ENCODE measurements at places on chromosomes 3 and 15.

GRCh38 chr3:193771653-193772421 lies 178.8 kb downstream of the OPA1 start:
- DNase-seq = no peak

GRCh38 chr3:5220667-5221431 lies 33.3 kb downstream of the EDEM1 start:
- DNase-seq = no peak

DNA sequence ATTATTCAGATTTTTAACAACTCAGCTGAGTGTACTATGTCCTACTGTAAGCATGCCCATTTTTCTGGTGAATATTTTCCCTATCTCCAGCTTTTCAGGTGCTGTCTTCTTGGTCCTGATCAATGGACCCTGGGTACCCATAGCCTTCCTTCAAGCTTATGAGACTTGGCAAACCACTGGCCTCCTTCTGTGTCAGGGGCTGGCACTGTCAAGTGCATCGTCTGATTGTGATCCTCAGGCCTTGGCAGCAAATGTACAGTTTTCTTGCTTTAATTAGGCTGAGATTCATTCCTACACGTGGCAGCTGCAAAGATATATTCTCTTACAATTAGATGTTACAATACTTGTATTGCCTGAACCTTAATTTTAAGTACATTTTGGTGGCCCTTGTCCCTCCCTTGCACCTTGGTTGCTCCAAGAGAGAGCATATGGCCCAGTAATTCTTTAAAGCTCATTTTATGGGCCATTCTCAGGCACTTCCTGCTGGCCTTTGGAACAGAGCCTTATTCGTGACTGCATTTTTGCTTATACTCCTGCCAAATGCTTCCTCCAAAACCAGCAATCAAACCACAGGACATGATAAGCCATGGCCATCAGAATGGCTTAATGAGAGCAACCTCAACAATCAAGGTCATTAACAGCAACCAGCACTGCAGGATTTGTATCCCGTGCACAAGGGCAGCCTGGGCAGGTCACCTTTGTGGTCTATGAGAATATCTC lies 179.9 kb downstream of the CNTN6 start:
- DNase-seq = no peak

- DNase-seq = no peak
These were observed 76.4 kb downstream of the HES1 start for GRCh38 chr3:194212161-194212844.

DNA sequence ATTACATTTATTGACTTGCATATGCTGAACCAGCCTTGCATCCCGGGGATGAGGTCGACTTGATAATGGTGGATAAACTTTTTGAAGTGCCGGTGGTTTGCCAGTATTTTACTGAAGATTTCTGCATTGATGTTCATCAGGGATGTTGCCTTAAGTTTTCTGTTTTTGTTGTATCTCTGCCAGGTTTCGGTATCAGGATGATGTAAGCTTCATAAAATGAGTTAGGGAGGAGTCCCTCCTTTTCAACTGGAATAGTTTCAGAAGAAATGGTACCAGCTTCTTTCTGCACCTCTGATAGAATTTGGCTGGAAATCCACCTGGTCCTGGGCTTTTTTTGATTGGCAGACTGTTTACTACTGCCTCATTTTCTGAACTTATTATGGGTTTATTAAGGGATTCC lies 250.8 kb downstream of the TBC1D5 start:
- DNase-seq = no peak

GRCh38 chr15:87866961-87867360 lies 389.6 kb downstream of the NTRK3 start:
- DNase-seq = no peak

GRCh38 chr15:70714015-70714414 lies 49.3 kb downstream of the UACA start:
- no peak for DNase-seq

DNA sequence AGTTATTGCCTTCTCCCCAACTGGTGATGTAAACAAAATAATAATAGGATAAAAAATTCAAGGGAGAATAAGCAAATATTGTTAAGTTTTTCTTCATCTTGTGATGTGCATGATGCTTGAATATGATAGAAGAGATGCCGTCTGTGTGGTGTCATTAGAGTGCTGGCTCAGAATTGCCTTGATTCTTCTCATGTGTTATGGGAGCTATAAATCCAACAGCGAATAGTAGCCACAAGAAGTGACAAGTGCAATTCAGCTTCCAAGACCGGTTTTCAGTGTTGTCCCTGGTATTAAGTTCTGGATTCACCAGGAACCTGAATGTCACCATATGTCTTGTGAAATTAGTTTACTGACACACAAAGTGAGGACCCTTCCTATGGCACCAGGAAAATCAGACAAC lies 547.0 kb downstream of the NSUN3 start:
- no peak for DNase-seq

GRCh38 chr3:14203521-14204079 lies 25.0 kb downstream of the LSM3 start:
- DNase-seq = peak; percentile 94

GRCh38 chr3:14210843-14211594 lies 32.4 kb downstream of the LSM3 start:
- no peak for DNase-seq

DNA sequence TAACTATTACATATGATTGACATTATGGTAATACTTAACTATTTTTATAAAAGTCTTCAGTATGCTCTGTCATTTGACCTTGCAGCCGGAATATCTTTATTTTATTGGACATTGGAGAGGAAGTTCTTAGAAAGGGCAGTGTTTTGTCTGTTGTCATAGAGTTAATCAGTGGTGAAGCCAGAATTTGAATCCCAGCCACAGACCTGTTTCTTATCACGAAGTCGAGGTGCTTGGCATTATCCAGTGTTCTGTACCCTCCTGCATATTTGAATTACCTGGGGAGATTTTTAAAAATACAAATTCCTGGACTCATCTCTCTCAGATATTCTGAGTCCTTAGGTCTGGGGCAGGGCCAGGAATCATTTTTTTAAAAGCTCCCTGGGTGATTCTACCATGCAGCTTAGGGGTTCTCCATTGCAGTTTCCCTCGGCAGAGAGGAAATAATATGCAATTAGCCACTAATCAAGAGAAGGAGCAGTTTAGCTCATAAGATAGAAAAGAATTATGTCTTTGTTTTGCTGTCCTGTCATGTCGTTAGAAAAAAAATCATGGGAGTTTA lies 195.6 kb upstream of the CFAP20DC start:
- no peak for DNase-seq

GRCh38 chr15:74730619-74731316 lies 5.4 kb upstream of the CYP1A1 start:
- no peak for DNase-seq

DNA sequence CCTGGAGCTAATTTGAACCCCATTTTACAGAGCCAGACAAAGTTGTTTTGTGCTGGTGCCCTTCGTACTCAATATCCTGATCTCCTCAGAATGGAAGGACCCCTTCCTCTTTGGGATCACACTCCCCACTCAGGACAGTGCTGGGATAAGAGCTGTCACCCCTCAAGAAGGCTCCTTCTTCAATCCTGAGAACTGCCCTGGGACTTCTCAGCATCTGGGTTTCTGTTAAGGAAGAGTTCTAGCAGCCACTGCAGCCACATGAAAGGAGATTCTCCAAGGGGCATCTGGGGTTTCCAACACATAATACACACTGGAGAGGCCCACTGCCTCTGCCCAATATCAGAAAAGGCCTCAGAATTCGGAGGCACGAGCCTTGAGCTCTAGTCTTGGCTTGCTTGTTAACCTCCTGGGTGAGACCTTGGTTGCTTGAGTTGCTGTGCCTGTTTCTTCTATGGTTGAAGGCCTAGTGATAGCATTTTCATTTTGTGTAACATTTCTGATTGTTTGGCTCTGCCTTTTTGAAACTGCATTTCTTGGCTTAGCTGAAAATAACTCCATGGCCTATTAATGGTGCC lies 78.8 kb upstream of the NMNAT3 start:
- no peak for DNase-seq

DNA sequence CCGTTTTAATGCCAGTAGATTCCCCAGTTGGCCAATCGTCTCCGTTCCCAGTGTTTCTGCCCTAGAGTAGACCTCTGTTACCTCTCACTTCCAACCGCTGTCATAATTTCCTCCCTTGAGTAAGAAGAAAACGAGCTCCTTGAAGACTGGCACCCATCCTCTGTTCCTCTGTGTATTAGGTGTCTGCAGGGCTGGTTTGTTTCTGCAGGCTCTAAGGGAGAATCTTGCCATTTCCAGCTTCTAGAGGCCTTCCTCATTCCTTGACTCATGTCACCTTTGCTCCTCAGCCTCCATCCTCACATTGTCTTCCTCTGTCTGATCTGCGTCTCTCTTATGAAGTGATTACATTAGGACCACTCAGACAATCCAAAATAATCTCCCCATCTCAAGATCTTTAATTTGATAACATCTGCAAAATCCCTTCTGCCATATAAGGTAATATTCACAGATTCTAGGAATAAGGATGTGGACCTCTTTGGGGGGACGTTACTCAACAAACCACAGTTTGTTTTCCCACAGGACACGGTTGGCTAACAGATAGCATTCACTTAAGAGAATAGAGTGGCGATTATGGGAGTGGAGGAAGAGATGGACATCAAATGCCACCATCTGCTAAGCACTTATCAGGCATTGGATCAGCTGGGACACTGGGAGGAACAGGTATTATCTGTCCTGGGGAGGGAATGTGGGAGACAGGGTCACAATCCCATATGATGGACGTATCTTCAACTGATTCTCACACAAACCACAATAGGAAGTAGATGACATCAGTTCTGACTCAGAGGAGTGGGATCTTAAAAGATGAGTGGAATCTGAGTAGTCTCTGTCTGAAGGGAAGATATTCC lies 17.1 kb downstream of the ARHGAP31 start:
- no peak for DNase-seq

- no peak for DNase-seq
These were observed 11.6 kb downstream of the EPB42 start for GRCh38 chr15:43209059-43209824.

- no peak for DNase-seq
These were observed 36.3 kb downstream of the CCNL1 start for GRCh38 chr3:157123621-157124020.

GRCh38 chr3:118511402-118511801 lies 523.2 kb downstream of the IGSF11 start:
- DNase-seq = no peak

DNA sequence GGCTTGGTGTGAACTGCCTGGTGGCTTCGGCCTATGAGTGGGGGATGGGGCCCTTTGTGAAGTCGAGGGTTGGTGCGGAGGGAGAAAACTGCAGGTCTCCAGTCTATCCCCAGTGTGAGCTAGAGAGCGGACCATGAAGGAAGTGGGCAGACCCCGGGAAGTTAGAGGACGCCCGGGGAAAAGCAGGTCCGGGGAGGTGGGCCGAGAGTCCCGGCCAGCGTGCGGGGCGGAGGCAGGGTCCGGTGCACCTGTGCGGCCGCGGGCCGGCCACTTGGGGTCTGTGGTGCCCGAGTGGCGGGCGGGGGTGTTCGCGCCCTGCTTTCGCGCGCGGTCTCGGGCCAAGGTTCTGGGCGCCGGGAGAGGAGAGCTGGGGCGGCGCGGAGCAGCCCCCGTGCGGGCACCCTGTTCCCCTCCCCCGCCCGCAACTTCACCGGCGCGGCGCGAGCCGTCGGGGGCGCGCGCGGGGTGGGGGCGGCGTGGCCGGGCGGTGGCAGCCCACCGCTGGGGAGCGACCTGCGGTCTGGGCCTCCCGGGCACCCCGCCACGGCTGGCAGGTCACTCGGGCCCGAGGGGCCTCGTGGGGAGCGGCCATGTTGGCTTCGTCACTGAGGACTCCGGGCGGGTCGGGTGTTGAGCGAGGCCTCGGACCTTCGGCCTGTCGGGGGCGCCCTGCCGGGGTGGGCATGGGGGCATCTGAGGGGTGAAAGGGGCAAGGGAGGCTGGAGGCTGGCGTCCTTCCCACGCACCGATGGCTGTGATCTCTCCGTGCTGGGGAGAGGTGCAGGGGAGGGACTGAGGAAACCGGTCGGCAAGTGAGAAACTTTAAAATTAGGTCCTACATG lies 4.8 kb downstream of the UBE2E1 start:
- peak; percentile 85 for DNase-seq

- DNase-seq = no peak
These were observed 193.6 kb upstream of the SATB1 start for GRCh38 chr3:18618723-18619122.

DNA sequence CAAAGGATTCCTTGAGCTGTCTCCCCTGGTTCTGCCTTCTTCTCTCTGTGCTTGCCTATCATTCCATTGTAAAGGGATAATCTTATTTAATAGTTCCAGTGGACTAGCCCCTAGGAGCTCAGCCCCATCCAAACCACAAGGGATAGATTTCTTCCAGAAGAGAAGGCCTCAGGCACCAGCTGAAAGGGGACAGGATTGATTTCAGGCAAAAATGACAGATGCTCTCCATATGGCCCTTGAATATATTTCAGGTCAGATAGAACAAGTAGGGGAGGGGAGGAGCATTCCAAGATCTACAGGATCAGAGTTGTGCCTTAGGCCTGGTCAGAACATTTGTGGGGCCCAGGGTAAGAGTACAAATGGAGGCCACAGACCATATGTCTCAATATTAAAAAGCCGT lies 85.3 kb downstream of the RPLP1 start:
- DNase-seq = no peak

DNA sequence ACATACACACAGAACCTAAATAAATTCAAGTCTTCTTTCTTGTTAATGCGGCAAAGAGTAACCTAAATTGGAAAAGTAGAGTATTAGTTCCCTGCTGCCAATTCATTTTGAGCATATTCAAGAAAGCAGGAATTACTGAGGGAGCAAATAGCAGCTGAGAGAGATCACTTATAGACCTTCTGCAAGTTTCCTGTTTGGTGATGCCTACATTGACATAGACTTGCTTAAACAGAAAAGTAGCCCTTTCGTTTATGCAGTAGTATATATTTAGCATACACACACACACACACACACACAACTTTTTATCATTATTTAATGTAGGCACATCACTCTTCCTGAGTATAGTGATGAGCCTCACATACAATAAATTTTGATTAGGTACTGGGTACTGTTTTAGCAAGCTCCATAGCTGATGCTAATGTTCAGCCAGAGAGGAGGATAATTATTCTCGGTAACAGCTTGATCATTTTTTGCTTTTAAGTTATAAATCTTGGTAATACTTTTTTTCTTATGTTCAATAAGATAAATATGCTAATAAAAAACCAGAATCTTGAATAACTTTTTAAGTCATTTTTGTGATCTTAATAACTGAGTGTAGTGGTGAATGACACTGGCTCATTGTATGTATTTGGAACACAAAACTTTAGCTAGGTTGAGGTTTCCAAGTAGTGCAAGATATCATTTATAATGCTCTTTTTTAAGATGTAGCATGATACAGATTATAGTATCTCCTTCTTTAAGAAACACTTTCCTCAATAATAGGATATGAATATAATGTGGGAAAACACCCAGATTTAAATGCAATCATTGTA lies 174.7 kb downstream of the MBNL1 start:
- no peak for DNase-seq
